ENCODE measurements at places on chromosomes 11 and 22. TPM values are rescaled to one million over a fixed set of nuclear protein-coding genes. Genes with fewer than 3 reads are reported as not detected.

Gene OR10AG1
- not detected for total RNA-seq

DNA sequence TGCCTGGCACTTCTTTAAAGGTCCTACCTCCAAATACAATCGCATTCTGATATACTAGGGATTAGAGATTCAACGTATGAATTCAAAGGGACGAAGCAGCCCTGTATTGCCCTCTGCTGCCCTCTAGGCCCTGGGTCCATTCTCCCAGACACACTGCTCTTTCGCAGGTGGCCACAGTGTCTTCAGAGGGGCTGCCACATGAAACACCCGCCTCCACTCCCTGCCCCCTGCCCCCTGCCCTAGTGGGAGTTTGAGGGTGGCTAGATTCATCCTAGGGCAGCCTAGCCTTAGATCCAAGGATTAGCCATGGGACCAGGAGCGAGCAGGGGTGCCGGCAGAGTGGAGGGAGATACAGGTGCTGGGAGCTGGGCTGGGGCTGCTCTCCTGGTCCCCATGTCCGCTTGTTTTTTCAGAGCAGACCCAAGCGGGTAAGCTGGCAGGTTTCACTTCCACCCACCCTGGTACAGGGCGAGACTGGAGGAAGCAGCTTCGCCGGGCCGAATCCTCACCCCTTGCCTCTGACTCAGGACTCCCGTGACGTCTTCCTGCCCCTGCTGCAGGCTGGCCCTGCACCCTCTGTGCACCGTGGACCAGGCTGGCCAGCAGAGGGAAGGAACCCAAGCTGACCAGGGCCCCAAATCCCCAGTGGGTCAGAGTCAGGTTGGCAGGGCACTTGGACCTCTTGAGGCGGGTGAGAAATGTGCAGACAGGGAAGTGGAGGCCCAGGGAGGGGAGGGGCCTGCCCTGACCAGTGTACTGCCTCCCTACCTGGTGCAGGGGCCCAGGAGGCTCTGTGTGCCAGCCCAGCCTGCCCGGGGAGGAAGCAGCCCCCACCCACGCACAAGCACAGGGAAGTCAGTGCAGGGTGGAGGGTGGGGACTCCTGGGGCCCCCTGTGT is 28.4 kb upstream of the HMOX1 start:
- peak; percentile 87 for DNase-seq

- DNase-seq, result no peak
Measured at GRCh38 chr11:77001613-77002012, 32.6 kb upstream of the B3GNT6 start.

GRCh38 chr11:2122222-2122906 is 16.8 kb downstream of the IGF2 start:
- DNase-seq, result no peak

Gene CCDC87
- 0.22 TPM for total RNA-seq

- DNase-seq, result no peak
Measured at GRCh38 chr11:112477581-112478317, 217.1 kb upstream of the PLET1 start.

Gene OR4A16
- not detected for total RNA-seq

DNA sequence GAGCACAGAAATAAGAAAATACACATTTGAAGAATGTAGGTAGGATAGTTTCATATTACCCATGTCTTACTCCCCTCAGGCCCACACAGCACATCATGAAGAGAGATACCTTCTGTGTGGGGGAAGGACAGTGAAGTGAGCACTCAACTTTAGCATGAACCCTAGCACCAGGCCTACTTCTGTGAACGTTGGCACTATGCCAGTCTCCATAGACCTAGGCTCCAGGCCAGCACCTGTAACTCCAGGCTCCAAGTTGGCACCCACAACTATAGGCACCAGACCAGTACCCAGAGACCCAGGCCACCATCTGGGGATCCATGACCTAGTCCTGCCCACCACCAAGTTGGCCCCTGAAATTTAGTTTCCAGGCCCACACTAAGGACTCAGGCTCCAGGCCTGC is 410.9 kb downstream of the INSC start:
- DNase-seq, result no peak

GRCh38 chr11:8707541-8708191 is 25.1 kb downstream of the RPL27A start:
- no peak for DNase-seq

DNA sequence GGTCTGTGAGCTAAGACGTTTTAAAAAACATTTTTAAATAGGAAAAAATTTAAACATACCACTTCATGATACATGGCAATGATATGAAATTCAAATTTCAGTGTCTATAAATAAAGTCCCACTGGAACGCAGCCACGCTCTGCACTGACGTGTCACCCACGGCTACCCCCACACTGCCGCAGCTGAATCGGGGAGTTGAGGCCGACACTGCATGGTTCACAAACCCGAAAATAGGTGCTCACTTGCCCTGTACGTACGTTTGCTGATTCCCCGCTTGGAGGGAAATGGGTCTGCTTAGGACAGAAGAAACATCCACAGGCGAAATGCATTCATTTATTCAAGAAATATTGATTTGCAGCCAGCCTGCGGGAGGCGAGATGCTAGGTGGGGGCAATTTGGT is 1342.3 kb downstream of the TBC1D22A start:
- DNase-seq, result peak; percentile 92

DNA sequence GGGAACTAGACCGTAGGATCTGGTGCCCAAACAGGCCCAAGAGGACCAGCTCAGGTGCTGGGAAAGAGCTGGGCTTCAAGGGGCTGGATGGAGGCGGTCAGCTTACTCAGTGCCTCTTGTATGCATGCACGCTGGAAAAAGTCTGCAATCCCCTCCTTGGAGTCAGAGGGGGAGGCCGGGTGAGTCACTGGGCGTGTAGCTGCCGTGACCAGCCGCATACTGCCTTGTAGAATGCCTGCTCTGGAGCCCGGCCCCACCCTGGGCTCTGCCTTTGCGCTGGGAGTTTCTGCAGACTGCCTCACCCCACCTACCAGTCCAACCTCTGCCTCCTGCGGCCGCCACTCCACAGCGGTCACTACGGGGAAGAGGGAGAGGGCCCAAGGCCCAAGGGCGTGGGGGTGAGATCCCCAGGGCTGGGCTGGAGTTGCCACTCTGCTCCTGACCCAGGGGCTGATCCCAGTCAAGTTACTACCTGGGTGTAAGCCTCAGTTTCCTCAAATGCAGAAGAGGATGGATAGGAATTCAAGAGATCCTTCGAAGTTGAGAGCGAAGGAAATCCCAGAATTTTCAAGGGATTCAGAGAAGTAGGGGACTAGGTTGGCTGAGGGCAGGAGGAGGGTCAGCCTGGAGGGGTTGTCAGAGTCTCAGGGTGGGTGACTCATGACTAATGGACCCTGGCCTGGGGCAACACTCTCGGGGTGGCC is 4.2 kb downstream of the MRGPRF start:
- no peak for DNase-seq

GRCh38 chr11:27558401-27558800 is 51.8 kb upstream of the LIN7C start:
- DNase-seq, result no peak

GRCh38 chr22:25797498-25798290 is 55.7 kb downstream of the MYO18B start:
- no peak for DNase-seq

GRCh38 chr22:21762712-21763581 is 27.4 kb upstream of the YPEL1 start:
- no peak for DNase-seq

- no peak for DNase-seq
Measured at GRCh38 chr11:72244361-72245262, 636 bp upstream of the PHOX2A start.

Measured in Karpas-422 (cell line).